ENCODE measurements at places on chromosomes 16 and 17.

GRCh38 chr17:76824093-76824492, 44.1 kb upstream of the MGAT5B start:
- DNase-seq, result no peak

DNA sequence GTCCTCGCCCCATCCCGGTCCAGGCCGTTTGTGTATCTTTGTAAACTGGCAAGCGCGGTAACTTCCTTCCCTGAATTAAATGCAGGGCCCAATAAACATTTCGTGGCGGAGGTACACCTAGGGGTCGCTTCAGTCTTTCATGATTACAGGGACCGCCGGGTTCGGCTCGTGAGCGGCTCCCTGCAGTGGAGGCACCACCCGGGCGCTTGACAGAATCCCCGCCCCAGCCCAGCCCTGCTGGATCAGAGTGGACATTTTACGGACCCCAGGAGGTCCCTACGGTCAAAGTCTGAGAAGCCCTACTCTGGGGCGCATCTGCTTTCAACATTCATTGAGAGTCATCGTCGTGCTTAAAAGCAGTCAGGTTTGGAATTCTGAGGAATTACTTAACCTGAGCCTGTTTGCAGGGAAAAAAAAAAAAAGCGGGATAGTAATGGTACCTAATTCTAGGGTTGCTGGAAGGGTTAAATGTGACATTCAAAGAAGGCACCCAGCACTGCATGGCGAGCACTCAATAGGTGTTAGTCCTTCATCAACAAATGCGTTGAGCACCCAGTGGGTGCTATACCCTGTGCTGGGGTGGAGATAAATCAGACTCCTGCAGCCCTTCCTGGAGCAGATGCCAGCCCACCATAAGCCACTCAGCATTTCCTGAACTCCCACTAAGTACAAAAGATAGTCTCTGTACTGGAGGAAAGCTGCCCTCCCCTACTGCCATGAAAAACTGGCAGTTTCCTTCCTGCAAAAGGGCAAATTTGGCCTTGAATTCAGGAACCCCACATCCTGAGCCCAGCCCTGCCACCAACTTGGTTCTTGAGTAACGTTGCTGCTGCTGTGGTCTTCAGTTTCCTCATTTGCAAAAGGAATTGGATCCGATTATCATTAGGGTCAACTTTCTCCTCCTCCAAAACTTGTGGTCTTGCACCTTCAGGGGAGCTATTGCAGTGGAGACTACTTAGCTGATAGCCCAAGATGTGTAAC, 658 bp upstream of the DUSP3 start:
- no peak for DNase-seq

DNA sequence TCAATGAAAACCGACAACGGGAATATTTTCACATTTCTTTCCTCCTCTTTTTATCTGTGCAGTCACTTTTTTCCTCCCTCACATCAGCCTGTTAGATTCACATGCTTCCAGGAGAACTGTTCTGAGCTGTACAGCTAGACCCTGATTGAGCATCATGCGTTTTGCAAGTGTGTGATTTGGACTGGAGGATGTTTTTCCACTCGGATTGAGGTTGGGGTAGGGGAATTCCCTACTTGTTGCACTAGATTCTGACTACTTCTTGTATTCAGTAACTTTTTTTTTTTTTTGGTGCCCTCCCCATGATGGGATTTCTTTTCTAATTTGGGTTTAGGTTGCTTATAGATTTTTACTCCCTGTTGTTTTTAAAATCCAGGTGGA, 4.8 kb downstream of the MSI2 start:
- no peak for DNase-seq

GRCh38 chr17:41547921-41548843, 20.1 kb upstream of the KRT19 start:
- DNase-seq, result peak; percentile 6

- no peak for DNase-seq
Observed at GRCh38 chr16:72042157-72042660, 12.1 kb upstream of the HP start.

GRCh38 chr16:79482011-79482410, 118.5 kb downstream of the MAF start:
- DNase-seq, result no peak

DNA sequence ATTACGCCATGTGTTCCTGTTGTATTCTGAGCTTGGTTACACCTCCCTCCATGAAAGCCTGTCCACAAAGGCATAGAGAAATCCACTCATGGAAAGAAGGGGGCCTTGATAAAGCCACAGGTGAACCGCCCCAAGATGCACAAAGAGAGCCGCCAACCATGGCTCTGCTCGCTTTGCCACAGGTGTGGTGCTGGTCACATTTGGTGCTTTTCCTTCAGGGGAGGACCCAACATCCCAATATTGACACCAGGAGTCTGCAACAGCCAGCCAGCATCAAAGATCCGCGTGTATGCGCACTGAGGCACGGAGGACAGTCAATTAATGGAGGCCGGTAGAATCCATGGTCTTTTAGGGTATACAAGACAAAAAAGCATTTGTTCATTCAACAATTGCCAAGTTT, 7.3 kb downstream of the ABCA3 start:
- DNase-seq, result no peak

- no peak for DNase-seq
Observed at GRCh38 chr17:61063528-61063927, 336.1 kb upstream of the TBX2 start.

- no peak for DNase-seq
Observed at GRCh38 chr17:74280093-74280513, 6.1 kb downstream of the DNAI2 start.

- DNase-seq, result no peak
Observed at GRCh38 chr17:54736573-54736972, 164.1 kb upstream of the TOM1L1 start.

- peak; percentile 9 for DNase-seq
Observed at GRCh38 chr16:24015923-24016322, 180.1 kb downstream of the PRKCB start.

- no peak for DNase-seq
Observed at GRCh38 chr16:81473558-81473957, 28.9 kb downstream of the CMIP start.

GRCh38 chr17:32876417-32877163, at the start of gene MYO1D:
Gene MYO1D (minus strand): TSS chr17:32877124. CDS start chr17:32876872, 252 bp downstream.
- no peak for DNase-seq

DNA sequence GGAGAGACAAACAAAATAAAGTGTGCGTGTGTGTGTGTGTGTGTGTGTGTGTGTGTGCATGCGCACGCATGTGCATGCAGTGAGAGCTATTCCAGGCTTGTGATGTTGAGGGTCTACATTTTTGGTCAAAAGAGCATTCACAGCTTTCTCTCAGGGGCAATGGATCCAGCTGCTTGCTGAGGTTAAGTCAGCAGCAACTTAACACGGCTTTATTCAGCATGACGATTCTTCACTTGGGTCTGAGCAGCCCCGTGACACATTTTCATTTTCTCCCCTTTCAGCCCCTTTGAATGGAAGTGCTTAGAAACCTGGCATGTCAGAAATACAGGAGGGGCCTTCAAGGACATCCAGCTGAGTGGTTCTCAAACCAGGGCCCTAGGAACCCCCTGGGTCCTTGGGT, 66.4 kb upstream of the MED9 start:
- no peak for DNase-seq

DNA sequence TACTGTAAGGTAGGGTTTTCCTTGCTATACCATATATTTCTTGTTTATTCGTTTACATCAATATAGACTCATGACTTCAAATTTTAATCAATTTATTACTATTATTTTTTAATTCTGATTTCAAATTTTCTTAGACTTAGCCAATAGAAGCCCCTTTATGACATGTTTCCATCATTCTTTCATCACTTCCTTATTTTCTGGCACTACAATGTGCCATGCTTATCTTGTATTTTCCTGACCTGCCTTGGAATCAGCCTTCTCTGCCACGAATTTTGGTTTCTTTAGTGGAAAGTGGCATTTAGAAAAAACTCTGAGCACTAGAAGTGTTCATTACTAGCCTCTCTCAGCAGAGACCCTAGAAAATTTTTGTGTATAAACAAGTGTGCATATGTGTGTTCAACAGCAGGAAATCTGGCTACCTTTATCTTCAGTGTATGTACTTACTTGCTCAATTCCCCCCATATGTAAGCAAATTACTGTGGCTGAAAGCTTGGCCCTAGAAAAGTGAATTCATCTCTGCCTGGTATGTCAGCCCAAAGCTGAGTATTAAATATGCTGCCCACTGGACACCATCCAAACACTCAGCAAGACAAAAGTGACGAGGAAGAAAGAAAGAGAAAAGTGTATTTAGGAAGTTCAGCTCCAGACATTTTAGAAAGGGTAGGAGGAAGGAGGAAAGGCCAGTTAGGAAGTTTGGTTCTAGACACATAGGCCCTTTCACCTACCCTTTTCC, 4.0 kb downstream of the STXBP4 start:
- no peak for DNase-seq

- no peak for DNase-seq
Observed at GRCh38 chr17:44387804-44388203, 1.6 kb downstream of the ITGA2B start.

- no peak for DNase-seq
Observed at GRCh38 chr16:4535627-4536108, 2.9 kb downstream of the CDIP1 start.

DNA sequence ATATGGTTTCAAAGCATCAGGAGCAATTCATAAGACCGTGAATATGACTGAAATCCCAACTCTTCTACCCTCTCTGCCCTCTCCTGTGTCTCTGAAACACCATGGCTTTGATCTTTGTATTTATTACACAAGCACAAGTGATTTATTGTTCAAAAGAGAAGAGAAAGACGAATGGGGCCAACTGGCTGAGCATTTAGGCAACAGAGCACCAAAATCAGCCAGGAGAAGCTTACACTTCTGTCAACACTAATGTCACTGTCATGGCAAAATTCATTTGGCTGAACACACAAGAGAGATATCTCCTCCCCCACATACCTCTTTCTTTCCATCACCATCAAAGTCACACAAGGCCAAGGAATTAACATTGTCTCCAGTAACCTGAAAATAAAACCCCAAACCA, 9.3 kb downstream of the BBS2 start:
- DNase-seq, result no peak

DNA sequence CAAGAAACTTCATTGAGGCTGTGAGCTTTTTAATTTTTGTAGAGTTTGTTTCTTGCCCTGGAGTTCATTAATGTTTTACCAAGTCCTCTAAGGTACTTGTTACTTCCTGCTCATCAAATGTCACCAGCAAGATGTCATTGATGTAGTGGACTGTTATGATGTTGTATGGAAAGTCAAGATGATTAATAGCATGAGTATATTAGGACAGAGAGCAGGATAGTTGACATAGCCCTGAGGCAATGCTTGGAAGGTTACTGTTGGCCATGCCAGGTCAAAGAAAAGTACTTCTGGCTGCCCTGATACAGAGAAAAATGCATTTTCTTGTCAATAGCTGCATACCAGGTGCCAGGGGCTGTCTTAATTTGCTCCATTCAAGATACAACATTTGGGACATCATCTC, 6.7 kb downstream of the KRTAP1-5 start:
- DNase-seq, result no peak

- no peak for DNase-seq
Observed at GRCh38 chr17:7120123-7120522, 5.5 kb upstream of the ASGR2 start.

- no peak for DNase-seq
Observed at GRCh38 chr16:85172455-85173145, 60.3 kb upstream of the CIBAR2 start.

Measured in NCI-H1436 treated with DMSO at 0.1 percent for 48 hours (cell line).